ENCODE measurements at places on chromosomes 7 and 10.

DNA sequence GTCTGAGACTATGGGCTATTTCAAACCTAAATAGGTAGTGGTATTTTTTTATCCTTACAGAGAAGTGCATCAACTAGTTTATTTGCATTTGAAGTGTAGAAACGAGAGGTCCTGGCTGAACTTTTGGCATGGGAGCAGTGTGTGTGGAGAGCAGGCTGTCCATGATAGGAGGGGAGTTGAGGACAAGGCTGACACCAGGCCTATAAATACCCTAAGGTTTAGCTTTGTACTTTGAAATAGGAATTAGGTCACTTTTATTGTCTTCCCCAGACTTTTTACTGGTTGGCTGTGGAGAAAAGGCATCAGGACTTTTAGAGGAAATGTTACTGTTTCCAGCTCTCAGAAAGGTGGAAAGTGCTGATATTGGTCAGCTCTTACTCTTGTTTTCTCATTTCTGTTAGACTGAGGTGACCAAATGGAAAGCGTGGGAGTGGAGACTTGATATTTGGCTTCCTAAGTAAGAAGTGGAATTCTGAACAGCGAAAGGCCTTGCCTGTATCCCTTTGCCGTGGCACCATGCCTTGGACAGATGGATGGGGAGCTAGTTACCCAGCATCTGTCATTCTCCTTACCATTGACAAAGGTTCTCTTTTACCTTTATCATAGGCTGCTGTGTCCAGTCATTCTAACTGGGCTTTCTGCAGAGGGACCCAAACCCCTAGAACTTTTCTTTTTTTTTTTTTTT is 46.0 kb downstream of the GBF1 start:
- no peak for DNase-seq

DNA sequence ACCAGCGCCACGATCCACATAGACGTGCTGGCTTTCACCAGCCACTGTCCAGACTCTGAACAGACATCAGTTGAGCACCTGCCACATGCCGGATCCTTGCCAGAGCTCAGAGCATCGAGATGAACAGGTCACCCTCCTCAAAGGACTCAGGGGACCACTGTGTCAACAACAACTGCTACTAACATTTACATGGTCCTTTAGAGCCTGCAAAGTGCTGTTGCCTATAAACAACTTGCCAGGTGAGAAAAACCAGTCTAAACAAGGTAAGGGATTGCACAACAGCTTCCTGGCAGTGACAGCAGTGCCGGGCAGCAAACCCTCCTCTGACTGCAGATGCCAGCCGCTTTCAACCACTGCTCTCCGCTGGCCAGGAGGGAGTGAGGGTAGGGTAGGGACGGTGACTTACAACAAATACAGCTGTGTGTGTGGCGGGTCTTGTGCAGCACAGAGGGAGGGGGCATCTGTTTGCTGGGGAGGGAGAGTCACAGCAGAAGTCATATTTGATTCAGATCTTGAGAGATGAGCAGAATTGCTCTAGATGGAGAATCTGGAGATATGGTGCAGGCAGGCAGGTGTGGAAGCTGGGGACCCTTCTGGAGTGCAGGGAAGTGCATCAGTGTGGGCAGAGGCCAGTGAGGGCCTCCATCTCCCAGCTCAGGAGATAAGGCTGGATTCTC is 32.8 kb upstream of the RHEB start:
- DNase-seq = no peak

GRCh38 chr7:15751191-15751701 is 64.8 kb upstream of the MEOX2 start:
- peak; percentile 4 for DNase-seq

DNA sequence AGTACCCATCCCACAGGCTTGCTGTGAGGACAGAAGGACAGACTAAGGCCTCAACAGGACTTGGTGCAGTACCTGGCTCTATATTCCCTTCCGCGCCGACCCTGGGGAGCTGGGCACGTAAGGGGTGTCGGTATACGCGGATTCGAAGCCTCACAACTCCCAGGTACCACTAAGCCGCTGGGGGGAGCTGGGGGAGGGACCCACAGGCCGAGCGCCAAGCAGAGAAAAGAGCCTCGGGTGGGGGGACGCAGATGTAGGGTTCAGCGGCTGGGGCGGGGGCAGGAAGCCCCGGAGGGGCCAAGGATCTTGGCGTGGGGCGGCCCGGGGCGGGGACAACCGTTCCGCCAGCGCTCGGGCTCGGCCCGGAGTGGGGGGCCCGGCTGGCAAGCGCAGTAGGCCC is 126.4 kb upstream of the ZNF746 start:
- peak; percentile 37 for DNase-seq

- no peak for DNase-seq
Measured at GRCh38 chr7:133846203-133846945, 280.8 kb upstream of the LRGUK start.

GRCh38 chr10:79182781-79183467 is 114.2 kb downstream of the ZMIZ1 start:
- DNase-seq = no peak

DNA sequence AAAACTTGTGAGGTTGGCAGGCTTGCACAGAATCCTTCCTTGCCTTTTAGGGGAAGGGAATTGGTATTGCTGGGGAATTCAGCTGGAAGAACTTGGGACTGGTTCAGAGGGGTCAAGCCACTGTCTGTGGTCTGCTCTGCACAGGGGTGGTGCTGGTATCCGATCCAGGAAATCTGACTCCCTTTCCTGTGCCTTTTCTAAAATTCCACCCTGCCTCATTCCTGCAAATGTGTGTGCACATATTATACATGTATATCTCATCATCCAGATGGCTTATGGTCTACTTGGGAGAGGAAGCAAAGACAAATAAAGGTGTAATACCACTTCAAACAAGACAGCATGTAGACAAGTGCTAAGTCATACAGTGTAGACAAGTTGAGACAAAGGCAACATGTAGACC is 14.3 kb downstream of the UBTD1 start:
- no peak for DNase-seq

DNA sequence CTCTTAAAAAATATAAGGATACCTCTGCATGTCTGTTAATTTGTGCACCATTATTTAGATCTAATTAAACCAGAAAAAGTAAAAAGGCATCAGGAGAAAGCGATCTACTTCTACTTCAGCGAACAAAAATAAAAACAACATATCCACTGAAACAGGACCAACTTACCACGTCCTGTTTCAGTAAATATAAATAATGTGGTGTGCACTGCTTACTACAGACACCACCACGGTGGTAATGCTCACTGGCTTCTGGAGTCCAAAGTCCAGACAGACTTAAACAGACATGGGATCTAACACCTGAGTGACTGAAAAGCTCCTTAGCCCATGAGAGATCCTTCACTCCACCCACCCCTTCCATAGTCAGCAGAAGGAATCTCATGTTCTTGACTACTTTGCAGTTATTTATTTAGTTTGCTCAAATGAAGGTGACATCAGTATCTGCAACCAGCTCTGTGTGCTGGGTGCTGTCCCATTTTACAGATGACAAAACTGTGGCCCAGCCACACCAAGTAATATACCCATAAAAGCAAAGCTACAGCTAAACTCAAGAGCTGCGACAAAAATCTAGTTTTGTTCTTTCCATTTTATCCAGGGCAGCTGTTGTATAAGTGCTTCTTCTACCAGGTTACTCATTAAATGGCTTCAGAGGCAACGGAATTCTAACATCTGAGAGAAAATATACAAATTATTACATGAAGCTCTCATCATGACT is 62.1 kb upstream of the NCAPG2 start:
- no peak for DNase-seq

DNA sequence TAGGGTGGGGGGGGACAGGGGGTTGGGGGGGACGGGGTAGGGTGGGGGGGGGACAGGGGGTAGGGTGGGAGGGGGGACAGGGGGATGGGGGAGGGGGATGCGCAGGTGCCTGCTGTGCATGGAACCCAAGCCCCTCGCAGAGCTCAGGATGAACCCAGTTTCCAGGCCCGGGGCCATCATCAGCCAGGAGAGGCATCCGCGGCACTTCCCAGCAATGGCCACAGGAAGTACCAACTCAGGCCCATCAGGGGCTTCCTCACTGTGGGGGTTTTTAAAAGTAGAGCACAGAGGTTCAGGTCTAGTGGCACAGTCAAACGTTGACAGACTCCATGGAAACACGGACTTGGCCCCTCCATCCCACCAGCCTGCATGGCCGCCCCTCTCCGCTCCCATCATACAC is 172.7 kb downstream of the DIP2C start:
- DNase-seq = no peak

DNA sequence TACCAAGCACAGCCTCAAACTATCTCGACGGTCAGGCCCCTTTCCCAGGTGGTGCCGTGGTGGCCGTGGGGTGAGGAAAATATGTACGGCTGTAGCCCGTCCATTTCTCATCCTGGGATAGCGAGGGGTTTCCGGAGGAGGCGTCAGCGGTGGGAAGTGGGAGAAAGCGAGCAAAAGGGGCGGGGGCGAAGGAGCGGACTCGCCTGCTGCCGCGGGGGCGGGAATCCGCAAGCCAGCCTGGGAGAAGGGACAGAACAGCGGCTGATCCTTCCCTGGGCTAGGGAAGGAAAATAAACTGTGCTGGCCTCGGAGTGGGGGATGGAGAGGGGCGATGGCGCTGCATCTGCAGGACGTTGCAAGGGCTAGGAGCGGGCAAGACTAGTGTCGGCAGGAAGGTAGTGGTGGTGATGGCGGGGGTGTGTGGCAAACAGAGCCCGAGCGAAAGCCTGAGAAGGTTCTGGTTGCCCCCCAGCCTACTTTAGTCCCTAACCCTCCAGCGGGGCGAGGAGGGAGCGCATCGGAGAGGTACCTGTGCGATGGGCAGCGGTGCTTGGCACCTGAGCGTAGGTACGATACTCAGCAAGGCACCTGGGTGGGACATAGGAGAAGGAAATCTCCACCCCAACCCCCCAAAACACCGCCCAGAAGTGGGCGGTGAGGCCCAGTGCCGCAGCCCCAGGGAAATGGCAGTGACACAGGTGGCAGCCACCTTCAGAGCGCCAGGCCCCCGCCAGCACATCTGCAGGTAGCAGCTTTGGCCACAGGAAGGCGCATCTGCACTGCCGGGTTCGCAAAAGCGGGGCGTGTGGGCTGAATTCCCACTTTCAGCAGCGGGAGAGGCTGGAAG is 49.9 kb upstream of the STEAP1B start:
- peak; percentile 57 for DNase-seq

DNA sequence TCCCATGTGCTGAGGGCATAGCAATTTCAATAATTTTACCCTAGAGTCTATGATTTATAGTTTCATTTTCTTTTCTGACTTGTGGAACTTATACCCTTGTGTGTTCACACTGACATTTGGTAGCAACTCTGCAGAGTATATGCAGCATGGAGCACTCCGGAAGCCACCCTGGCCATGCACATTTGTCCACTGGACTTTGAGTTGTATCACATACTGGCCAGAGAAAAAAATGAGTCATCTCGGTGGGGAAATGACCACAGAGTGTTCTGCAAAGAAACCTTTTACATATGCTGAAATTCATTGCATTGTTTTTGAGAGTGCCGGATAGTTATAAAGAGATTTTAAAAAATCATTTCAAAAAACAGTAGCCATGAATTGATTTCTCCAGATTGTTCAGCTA is 164.8 kb upstream of the COBL start:
- DNase-seq = no peak

DNA sequence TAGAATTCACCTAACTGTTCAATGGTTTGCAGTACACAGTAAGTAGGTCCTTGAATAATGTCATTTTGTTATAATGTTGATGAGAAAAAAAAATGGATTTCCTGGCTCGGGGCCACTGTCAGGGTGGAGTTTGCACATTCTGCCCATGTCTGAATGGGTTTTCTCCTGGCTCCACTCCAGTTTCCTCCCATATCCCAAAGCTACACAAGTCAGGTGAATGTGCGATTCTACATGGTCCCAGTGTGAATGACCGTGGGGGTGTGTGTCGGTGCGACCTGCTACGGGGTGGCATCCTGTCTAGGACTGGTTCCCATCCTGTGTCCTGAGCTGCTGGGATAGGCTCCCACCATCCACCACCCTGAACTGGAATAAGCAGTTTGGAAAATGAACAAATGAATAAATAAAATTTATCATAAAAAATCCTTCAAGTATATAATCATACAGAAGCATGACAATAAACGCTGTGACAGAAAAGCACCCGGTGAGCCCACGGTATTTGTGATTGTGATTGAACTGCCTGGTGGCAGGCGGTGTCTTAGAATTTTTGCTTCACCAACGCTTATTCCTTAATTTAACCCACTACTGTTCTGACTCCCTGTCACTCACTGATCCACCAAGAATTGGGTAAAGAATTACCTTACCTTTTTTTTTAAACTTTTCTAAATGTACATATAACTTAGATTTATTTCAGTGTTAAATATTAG is 114.1 kb downstream of the ICA1 start:
- no peak for DNase-seq

GRCh38 chr10:122515022-122515424 is 45.5 kb upstream of the DMBT1 start:
- DNase-seq = peak; percentile 42

DNA sequence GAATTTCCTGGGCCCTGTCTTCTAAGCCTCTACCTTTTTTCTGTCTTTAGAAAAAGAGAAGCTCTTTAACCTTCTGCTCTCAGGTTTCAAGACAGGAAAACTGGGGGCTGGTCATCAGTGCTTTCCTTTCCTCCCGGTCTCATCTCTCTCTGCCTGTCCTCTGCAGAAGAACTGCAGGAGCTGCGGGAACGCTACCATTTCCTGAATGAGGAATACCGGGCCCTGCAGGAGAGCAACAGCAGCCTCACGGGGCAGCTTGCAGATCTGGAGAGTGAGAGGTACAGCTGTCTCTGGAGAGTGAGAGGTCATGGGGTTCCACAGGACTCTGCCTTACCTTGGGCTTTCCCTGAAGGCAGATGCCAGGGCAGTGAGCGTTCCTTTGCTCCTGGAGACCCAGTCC is 12.7 kb downstream of the CCDC136 start:
- DNase-seq = no peak

DNA sequence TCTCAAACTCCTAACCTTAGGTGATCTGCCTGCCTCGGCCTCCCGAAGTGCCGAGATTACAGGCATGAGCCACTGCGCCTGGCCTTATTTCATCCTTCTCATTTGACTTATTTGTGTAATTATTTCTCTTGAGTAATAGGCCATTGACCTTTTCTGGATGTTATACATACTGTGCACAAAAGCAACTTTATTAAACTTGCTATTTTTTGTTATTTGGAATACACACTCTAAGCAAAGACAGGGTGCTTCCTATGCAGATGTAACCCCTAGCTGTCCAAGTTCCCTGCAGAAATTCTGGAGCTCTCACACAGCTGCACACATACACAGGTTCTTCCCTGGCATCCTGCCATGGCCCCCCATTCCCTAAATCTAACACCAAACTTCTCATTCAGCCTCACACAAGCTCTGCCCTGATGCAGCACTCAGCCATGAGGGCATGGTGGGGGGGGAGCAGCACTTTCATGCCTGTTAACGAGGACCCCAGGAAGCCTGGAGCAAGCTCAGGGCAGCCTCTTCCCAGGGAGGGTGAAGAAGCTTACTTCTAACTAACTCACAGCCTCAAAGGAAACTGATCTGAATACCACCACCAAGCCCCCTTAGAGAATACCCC is 33.2 kb downstream of the SH3PXD2A start:
- no peak for DNase-seq

- no peak for DNase-seq
Measured at GRCh38 chr10:115975506-115975905, 297.5 kb downstream of the GFRA1 start.

- DNase-seq = peak; percentile 92
Measured at GRCh38 chr10:128263891-128264688, 137.9 kb upstream of the MKI67 start.

- DNase-seq = no peak
Measured at GRCh38 chr7:108253275-108254044, 123.3 kb upstream of the LAMB4 start.

GRCh38 chr10:122141821-122142640 is 129.1 kb upstream of the BTBD16 start:
- DNase-seq = no peak

- no peak for DNase-seq
Measured at GRCh38 chr10:20976891-20977290, 79.8 kb upstream of the NEBL start.

Data from tongue (tissue), 3 donors.